Fibroblast of skin of scalp (primary cell): ENCODE measurements at places on chromosomes 1 and 21.

DNA sequence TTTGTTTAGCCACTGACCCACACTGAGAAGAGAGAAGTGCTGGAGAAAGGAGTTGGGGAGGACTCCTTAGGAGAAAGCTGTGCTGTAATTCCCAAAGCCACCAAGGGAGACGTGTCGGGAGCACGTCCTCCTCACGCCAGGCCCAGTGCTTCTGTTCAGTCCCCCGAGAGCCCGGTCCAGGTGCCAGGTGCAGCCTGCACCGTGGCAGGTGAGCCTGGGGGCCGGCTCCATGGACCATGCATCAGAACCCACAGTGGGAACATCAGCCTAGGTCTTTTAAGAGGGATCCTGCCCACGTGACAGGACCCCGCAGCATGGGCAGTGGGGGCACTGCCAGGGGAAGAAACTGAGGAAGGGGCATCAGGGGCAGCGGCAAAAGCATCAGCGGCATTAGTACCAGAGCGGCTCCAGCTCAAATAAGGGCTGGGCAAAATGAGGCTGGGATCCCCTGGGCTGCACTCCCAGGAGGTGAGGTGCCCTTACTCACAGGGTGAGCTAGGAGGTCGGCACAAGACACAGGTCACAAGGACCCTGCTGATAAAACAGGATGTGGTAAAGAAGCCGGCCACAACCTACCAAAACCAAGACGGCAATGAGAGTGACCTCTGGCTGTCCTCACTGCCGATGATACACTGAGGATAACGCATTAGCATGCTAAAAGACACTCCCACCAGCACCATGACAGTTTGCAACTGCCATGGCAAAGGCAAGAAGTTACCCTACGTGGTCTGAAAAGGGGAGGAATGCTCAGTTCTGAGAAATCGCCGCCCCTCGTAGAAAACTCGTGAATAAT lies 24.6 kb upstream of the PRDM15 start:
- no peak for DNase-seq

- DNase-seq, result peak; percentile 99
Observed at GRCh38 chr1:169893645-169894423, at the start of gene SCYL3. Gene SCYL3 (minus strand): TSS chr1:169893896. CDS start chr1:169888840, 5,056 bp downstream.

GRCh38 chr1:113617438-113618141 lies 141.7 kb downstream of the PHTF1 start:
- DNase-seq, result peak; percentile 9

DNA sequence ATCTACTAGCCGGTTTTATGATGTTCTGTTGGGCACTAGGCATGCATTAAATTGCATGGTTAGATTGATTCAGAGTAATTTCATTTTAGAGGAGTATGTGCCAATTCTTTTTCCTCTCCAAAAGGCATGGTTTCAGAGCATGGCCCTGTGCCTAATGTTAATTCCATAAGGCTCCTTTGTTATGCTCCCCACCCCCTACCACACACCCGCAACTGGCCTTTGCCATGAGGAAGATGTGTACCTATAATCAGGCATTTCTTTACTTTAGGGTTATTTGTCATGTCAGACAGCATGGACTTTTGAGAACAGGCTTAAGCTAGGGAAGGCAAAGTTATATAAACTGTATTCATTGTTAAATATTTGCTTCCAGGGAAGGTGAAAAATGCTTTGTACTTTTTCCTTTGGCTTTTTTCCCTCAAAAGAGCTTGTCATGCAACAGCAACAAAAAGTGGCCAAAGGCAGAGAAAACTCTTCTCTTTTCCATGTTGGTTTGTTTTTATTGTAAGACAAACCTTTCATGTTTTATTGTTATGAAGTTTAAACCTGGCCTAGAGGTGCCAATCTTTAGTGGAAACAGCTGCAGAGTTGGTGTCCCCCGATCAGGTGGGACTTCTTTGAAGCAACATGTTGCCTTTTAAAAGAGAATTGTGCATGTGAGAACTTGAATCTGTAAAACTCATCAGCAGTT lies 24.3 kb upstream of the NBL1 start:
- no peak for DNase-seq

GRCh38 chr1:22452481-22452957 lies 868 bp downstream of the ZBTB40 start:
- peak; percentile 49 for DNase-seq

- DNase-seq, result no peak
Observed at GRCh38 chr1:19460535-19461219, 24.7 kb downstream of the CAPZB start.

GRCh38 chr1:234125283-234125682 lies 220.8 kb downstream of the SLC35F3 start:
- DNase-seq, result no peak

DNA sequence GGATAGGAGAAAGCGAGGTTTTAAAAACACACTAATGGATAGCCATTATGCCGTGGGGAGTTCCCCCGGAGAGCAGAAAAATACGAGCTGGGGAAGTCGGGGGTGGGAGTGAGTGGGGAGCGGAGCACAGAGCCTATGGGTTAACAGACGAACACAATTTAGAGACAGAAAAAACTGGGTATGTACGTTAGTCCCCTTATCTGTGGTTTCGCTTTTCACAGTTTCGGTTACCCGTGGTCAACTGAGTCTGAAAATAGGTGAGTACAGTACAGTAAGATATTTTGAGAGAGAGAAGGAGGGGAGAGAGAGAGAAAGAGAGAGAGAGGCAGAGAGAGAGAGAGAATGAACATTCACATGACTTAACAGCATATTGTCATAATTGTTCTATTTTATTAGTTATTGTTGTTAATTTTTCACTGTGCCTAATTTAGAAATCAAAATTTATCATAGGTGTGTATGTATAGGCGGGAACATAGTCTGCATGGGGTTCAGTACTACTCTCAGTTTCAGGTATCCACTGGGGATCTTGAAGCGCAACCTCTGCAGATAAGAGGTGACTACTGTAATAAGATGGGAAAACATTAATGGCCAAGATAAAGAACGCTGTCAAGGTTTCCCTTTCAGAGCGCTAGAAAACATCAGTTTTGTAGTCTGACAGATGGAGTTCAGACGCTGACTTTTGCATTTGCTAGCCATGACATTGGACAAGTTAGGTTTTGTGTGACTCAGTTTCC lies 125.6 kb upstream of the LMO4 start:
- no peak for DNase-seq

DNA sequence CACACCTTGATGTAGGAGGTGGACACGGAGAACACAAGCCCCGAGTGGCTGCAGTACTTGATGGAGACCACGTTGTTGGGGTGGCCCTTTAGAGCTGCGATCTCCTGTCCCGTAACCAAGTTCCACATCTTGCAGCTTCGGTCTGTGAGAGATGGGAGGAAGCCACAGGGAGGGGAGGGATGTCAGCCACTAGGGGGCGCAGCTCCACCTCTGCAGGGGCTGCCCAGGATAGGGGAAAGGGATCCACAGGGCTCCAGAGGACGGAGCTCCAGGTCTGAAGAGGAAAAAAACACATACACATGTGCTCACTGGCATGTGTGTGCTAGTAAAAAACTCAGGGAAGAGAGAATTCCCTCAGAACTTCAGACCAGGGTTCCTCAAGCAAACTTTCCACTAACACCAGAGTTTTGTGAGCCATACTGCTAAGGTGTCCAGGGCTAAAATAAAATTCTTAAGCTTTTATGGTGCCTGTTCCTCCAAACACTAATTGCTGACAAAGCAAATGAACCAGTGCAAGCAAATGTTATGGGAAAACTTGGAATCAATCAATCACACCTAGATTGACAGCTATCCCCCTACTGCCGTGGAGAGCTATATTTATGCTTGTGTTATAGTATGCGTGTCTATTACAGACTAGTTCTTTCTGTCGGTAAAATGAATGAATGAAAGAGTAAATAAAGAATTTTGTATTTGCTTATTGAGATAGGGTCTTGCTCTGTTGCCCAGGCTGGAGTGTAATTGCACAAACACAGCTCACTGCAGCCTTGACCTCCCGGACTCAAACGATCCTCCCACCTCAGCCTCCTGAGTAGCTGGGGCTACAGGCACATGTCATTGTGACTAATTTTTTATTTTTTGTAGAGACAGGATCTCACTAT lies 43.7 kb downstream of the KIF21B start:
- DNase-seq, result peak; percentile 14

DNA sequence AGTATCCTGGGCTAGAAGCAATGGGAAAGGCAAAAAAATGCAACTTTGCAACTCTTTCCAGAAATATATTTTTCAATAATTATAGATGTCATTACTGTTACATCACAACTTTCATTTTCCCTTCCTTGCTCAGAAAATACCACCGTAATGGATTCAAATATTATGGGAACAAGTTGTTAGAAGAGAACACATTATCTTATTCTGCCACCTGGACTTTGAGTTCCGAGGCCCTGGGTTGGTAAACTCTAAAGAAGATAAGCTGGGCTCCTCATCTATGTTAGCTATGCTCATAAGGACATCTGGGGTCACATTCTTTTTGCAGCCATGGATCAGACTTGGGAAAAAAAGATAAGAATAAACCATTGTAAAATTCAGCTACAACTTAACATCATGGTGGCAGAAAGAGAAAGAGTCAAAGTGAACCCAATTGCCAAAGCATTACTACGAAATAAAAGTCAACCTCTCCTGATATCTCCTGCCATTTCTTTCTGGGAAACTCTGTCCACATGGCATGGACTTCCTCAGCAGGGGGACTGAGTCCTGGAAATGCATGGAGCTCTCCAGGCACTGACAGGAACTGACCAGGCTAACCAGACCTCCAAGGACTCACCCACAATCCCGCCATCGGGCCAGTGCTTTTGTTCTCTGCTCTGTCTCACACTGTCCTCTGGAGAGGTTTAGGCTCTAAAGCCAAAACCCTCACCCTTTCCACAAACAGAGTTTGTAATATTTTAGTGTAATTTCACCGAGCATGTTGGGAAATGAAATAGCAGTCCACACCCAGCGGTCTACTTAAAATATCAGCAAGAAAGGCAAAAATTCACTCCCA lies 499.1 kb upstream of the RUNX1 start:
- DNase-seq, result no peak

DNA sequence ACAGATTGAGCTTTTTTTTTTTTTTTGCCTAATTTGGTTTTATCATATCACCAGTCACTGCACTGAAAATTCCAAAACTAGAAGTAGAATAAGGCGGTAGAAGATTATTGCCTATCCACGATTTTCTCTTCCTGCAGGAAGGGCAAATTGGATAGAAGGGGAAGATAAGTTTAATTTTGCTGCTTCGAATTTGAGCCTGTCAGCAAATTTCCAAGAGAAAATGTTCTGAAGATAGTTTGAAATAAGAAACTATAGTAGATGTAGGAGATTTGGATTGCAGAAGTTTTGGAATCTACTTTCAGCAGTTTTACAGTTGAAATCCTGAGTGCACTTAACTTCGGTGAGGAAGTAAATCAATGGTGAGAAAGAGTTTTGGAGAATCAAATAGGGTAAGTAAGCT lies 164.9 kb downstream of the PTBP2 start:
- no peak for DNase-seq

GRCh38 chr1:10387677-10388386 lies 11.0 kb upstream of the PGD start:
- DNase-seq, result peak; percentile 80

GRCh38 chr1:84402501-84402900 lies 4.2 kb downstream of the DNASE2B start:
- no peak for DNase-seq

- DNase-seq, result peak; percentile 81
Observed at GRCh38 chr1:189619682-189620332, 857.9 kb downstream of the BRINP3 start.

- no peak for DNase-seq
Observed at GRCh38 chr1:150562446-150563339, 13.5 kb downstream of the ADAMTSL4 start.

- DNase-seq, result no peak
Observed at GRCh38 chr1:53350853-53351767, 23.2 kb upstream of the LRP8 start.

- DNase-seq, result no peak
Observed at GRCh38 chr1:24992124-24992760, 62.2 kb upstream of the RUNX3 start.

DNA sequence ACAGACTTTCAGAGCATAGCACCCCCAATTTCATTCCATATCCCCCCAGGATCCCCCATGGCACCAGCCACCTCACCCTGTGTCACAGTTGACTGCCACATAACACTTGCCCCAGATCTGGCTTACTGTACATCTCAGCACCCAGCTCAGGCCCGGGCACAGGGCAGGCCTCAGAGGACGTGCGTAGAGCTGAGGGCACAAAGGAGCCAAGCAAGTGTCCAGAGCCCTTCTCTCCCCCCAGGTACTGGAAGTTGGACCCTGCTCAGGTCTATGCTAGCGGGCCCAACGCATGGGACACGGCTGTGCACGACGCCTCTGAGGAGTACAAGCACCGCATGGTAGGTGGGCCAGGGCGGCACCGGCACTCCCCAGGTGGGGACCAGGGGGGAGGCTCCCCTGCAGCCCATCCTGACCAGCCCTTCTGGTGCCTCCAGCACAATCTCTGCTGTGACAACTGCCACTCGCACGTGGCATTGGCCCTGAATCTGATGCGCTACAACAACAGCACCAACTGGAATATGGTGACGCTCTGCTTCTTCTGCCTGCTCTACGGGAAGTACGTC lies 8.0 kb upstream of the SYTL1 start:
- DNase-seq, result no peak

DNA sequence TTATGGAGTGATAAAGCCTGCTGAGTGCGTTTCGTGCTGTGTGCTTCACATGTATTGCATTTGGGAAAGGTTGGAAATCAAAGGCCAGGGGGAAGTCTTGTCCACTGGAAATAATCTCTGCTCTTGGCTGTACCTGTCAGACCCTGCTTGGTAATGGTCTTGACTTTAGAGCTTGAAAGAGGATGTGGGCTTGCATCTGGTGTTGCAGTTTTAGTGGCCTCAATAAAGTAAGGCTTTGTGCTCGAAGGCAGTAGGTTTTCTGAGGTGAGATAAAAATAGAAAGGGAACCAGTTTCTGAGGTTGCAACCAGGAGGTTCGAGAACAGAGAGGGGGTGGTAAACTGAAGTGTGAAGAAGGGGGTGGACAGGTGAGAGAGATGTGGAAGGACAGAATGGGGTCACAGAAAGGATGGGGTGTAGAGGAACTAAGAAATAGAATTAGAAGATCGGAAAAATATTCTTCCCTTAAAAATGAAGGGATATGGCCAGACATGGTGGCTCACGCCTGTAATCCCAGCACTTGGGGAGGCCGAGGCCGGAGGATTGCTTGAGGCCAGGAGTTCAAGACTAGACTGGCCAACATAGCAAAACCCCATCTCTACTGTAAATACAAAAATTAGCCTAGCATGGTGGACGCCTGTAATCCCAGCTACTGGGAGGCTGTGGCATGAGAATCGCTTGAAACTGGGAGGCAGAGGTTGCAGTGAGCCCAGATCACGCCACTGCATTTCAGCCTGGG lies 1.5 kb downstream of the S100PBP start:
- no peak for DNase-seq

GRCh38 chr1:36703526-36704208 lies 221.0 kb upstream of the CSF3R start:
- peak; percentile 62 for DNase-seq

DNA sequence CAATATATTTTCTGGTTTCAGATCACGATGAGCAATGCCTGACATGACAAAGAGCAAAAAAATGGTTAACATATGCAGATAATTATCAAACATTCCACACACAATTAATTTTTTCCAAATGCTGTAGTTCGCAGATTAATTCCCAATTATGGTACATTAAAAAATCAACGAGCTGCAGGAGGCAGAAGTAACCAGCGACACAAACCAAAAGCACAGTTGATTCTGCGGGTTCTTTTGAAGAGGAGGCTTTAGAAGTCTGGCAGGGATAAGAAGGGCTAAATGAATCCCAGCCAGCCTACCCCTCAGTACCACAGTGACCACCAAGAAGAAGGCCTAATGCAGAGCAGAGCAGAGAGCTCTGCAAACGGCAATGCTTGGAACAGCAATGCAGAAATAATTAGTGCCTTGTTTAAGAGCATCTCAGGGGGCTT lies 17.0 kb upstream of the KNCN start:
- DNase-seq, result peak; percentile 14
